NCI-H82 (cell line): ENCODE measurements at places on chromosomes 7 and 10.

DNA sequence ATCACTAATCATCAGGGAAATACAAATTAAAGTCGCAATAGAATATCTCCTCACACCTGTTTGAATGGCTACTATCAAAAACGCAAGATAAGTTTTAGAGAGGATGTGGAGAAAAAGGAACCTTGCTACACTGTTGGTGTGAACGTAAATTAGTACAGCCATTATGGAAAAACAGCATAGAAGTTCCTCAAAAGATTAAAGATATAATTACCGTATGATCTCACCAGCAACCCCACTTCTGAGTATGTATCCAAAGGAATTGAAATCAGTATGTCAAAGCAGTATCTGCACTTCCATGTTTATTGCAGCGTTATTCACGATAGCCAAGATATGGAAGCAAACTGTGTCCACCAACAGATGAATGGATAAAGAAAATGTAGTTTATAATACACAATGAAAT lies 164.4 kb downstream of the ZNF365 start:
- DNase-seq, result no peak

DNA sequence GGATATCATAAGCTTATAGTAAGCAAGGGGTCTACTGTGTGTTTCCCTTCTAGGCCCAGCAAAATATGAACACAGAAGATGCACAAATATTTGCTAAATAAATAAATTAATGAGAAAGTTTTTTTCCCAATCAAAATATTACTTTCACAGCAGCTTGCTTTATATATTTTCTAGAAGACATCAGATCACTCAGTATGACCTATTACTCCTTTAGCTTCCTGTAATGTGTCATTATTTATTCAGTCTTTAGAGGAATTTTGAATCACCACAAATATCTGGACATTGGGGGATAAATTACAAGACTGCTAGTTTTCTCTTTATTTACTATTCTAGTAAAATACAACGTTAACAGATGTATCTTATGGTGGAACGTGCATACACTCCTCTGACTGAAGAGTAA lies 765.8 kb upstream of the POM121L12 start:
- no peak for DNase-seq

DNA sequence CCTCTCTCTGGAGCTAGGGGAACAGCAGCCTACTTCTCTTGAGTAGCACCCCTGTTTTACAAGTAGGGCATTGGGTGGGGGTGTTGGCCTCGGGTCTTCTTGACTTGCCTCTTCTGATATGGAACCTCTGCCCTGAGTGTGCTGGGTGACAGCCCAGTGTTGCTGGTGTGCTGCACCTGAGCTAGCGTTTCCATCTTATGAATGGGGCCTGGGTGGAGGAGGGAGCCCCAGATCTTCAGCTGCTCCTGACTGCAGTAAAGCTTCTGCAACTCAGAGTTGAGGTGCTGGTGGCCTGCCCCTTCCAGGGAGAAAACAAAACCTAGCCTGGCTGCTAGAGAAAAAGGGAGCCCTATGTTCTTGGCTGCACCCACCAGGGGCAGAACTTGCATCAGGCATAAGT lies 202.5 kb upstream of the SHH start:
- DNase-seq, result no peak

GRCh38 chr7:79933144-79933543 lies 201.5 kb upstream of the GNAI1 start:
- DNase-seq, result no peak

GRCh38 chr7:141675436-141676215 lies 26.3 kb downstream of the DENND11 start:
- DNase-seq, result no peak

GRCh38 chr7:48904975-48905374 lies 19.4 kb upstream of the CDC14C start:
- no peak for DNase-seq

GRCh38 chr10:63010203-63010602 lies 122.9 kb upstream of the NRBF2 start:
- no peak for DNase-seq

- DNase-seq, result no peak
These were observed 14.6 kb downstream of the ADRB1 start for GRCh38 chr10:114058297-114058696.

DNA sequence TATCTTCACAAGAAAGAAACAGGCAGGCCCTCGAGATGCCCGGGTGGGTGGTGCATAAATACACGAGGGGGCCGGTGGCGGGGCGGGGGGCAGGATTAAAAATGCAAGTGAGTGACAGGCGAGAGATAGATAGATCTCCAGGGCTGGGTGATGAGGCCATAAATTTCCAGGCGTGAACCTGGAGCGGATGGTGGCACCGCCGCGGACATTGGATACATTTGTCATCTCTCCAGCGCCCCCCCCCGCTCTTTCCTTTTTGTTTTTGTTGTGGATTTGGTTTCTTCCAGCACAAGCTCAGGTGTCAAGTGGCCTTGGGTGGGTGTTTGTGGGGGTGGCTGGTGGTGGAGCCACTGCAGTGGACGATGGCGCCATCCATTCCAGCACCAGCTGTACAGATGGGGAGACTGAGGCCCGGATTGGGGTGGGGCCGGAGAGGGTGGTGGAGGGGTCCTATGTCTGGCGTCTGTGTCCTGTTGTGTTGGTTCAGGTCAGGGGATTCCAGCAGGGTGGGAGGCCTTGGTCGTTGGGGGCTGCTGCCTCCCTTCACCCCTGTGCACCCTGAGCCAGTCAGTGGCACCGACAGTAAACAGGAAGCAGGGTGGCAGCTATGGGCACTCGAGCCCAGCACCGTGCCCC lies 2.9 kb downstream of the ELFN1 start:
- DNase-seq, result no peak

DNA sequence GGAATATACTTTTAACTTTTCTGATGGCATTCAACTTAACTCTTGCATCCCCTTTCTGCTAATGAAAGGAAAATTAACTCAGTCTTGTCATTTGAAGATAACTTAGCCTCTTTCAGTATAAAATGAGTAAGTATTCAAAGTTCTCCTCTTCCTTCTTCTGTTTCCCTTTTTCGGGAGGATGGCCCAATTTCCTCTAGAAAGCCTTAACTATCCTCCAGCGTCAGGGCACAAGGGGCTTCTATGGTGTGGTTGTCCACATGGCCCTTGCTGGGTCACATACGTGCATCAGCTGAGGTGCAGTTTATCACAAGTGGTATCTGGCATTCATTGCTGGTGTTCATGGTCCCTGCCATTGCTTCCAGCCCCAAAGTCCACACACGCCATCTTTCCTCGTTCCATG lies 17.8 kb upstream of the GSAP start:
- DNase-seq, result no peak

DNA sequence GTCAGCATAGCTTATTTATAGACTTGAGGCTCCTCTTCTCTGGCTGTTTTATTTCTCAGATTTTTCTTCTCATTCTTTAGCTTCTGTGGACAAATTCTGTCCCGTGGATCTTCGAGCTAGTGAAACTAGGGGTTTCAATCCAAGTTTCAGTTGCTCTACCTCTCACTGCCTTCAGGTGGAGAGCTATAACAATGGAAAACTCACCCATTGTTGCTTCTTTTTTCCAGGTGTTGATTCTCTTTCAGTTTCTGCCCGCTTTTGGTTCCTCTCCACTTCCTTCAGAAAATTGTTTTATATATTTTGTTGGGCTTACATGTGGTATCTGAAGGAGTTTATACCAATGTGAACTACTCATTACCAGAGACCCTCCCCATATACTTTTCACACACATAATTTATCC lies 266.1 kb downstream of the TCF7L2 start:
- peak; percentile 4 for DNase-seq

DNA sequence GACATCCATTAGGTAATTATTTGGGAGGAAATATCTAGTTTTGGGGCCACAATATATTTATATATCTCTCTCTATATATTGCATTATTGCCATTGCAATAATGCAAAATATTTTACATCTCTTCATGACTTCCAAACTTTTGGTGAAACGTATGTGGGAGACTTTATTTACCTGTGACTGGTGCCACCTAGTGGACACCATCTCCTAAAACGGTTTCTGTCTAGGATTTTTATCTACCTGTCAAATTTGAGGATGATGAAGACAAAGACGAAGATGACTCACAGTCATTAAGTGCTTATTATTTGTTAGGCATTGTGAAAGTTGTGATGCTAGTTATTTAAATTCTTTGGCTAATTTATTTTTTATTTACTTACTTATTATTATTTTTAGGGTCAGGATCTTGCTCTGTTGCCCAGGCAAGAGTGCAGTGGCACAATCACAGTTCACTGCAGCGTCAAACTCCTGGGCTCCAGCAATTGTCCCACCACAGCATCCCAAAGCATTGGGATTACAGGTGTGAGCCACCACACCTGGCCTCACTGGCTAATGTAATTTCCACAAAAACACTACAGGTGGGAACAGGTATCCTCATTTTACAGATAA lies 18.7 kb upstream of the CBLL1 start:
- DNase-seq, result peak; percentile 73
